ENCODE measurements at places on chromosomes 16 and 17.

- no peak for DNase-seq
These were observed 2.5 kb upstream of the ARHGAP23 start for GRCh38 chr17:38425744-38426143.

DNA sequence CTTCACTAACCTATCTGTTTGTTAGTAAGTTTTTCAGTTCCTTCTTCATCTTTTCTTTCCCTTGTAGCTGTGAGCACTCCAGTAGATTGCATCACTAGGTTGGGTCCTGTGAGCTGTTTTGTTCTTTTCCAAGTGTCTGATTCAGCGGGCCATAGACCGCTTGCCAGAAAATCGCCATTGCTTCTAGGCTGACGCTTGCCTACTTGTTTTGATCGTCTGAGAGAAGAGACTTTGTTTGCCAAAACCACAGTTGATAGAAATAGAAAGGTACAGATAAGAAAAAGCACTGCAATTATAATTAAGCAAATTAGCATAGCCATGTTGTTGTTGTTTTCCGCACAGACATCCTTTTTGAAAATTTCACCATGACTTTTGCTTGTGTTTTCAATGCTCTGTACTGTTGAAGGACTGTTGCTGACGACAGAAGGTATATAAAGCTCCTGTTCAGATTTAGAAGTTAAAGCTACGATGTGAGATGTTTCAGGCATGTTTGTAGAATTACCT lies 3.1 kb downstream of the EVI2A start:
- DNase-seq: peak; percentile 69

- DNase-seq: no peak
These were observed 82.1 kb downstream of the ZNF423 start for GRCh38 chr16:49773534-49774475.

GRCh38 chr17:36104701-36105181 lies 1.1 kb downstream of the CCL4 start:
- no peak for DNase-seq

- no peak for DNase-seq
These were observed 704.3 kb downstream of the MAF start for GRCh38 chr16:78896280-78896679.

DNA sequence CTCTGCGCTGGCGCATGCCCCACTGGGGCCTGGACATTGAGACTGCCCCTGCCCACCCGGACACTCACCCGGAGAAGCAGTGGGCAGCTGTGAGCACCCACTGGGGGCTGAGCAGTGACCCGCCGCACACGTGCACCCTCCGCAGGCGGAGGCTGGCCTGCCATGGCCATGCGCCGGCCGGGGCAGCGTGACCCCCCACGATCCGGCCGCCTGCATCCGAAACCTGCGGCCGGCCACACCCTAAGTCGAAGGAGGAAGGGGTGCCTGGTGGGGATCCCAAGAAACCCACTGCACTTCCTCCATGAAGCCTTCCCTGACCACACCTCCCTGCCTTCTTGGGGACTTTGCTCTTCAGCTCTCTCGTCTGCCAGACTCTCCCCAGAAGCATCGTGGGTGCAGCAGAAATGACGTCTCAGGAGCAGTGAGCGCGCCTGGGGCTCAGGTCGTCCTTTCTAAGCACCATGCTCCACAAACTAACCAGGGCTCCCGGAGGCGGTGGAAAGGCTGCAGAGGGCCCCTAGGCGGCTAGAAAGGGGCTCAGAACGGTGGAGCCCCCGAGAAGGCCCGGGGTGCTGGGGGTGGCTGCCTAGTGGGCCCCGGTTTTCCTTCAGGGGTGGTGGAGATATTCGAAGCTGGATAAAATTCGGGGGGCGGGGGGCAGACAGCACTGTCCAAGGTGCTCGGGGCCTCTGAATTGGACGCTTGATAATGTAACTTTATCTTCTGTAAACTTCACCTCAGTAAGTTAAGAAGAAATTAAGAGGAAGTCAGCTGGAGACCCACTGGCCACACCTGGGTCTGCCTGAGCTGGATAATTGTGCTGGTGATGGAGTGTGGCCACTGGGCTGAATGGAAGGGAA lies 1.5 kb downstream of the TPSG1 start:
- DNase-seq: no peak

- no peak for DNase-seq
These were observed 565.2 kb downstream of the CDH8 start for GRCh38 chr16:61471023-61471422.

GRCh38 chr17:61291451-61292285 lies 108.0 kb upstream of the TBX2 start:
- no peak for DNase-seq

- no peak for DNase-seq
These were observed 4.1 kb upstream of the SLC13A2 start for GRCh38 chr17:28469376-28469775.

GRCh38 chr17:15480204-15480603 lies 12.8 kb upstream of the CDRT4 start:
- DNase-seq: no peak

- peak; percentile 43 for DNase-seq
These were observed 37.6 kb downstream of the CTU2 start for GRCh38 chr16:88743693-88744576.

DNA sequence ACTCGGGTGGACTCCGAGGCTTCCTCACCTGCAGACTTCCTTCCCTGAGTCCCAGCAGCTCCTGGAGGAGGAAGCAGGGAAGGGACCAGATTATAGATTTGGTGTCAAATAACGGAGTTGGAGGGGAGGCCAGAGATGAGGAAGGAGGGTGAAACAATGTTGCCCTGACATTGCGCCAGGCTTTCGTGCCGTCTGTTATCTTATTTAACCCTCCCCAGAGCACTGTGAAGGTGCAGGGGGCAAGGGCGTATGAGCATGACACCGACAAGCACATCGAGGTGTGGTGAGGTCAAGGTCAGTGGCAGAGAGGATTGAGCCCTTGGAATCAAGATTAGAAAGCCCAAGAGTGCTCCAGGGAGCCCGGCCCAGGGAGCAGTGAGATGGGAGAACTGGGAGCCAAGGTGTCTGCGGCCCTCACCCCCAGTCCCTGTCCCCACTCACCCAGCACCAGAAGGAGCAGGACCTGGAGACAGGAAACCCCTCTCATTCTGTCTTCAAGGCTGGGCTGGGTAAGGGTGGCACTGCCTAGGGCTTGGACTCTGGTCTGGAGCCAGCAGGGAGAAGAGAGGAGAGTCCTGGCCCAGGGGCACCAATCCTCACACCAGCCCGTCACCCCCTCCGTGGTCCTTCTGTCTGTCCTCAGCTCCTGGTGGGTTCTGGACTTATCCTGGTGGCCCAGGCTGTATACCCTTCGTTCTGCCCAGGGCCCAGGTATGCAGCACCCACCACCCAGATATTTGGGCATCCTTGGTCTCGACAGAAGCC lies 1.1 kb downstream of the PRSS33 start:
- no peak for DNase-seq

DNA sequence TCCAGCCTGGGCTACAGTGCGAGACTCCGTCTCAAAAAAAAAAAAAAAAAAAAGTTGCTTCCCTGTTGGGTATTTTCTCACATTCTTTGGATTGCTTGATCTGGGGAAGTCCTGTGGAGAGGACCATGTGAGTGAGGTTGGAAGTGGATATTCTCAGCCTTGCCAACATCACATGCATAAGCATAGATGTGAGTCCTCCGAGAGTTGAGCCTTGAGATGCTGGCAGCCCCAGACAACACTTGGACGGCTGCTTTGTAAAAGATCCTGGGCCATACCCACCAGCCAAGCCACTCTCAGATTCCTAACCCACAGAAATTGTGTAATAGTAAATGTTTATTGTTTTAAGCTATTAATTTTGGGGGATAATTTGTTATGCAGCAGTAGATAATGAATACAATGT lies 1570.0 kb upstream of the GOT2 start:
- no peak for DNase-seq

DNA sequence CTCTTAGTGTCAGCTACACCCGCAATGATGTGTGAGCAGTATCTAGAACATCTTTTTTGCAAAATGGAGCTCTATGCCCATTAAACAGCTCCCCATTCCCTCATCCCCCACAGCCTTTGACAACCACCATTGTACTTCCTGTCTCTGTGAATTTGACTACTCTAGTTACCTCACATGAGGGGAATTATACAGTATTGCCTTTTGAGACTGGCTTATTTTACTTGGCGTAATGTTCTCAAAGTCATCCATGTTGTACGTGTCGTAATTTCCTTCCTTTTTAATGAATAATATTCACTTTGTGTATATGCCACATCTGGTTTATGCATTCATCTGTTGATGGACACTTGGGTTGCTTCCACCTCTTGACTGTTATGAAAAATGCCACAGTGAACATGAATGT lies 23.2 kb upstream of the CCL22 start:
- no peak for DNase-seq

DNA sequence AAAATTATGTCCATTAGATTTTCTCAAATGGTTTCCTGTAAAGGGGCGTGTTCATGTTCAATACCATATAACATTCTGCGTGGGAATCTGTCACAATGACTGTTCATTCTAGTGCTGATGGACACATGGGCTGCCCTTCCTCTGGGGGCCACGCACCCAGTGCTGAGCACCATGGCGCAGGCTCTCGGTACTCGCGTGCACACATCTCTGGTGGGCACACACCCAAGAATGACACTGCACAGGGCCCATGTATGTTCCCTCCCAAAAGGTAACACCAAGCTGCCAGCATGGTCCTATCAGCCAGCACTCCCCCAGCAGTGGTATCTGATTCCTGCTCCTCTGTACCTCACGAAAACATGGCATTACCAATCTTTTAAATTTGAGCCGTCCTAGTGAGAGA lies 13.7 kb downstream of the B9D1 start:
- DNase-seq: no peak

DNA sequence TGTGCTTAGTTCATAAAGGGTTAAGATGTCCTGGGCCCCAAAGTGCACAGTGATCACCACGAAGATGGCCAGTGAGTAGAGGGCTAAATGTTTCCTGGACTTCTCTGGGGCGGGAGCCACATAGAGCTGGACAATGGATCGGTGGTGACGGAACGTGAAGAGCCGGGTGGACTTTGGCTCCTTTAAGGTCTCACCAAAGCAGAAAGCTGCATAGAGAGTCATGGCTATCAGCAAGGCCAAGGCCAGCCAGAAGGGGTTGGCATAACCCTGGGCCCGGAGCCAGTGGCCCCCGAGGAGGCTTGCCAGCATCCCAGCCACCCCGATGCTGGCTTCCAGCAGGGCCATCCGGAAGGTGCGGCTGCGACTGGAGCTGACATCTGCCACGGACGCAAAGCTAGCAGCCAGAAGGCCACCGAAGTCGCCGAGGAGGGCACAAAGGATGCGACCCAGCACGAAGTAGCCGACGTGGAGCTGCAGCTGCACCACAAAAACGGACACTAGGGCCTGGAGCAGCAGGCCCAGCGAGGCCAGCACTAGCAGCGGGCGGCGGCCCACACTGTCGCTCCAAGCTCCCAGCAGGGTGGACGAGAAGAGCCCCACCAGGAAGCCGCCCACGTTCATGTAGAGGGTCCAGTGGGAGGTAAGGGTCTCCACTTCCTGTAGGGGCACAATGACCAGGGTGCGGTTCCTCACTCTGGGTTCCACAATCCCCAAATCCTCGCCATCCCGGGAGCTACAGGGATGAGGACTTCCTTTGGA lies 1.0 kb downstream of the SLC46A1 start:
- no peak for DNase-seq

DNA sequence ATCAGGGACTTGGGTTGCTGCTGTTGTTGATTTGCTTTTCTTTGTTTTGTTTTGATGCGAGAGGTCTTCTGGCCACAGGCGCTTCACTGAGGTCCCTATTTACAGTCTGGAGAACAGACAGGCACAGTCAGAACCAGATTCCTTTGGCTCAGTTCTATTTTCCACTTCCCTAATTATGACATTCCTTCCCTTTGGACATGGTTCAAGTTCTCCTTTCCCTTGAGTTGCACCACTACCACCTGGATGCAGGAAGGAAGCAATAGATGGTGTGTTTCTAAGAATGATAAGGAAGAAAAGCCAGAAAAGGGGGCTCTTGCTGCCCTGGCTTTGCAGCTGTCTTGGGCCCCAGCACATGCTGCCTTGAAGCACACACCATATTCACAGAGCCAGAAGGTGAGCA lies 160.6 kb downstream of the MAF start:
- DNase-seq: no peak

GRCh38 chr16:12798846-12799245 lies 4.8 kb downstream of the CPPED1 start:
- no peak for DNase-seq

DNA sequence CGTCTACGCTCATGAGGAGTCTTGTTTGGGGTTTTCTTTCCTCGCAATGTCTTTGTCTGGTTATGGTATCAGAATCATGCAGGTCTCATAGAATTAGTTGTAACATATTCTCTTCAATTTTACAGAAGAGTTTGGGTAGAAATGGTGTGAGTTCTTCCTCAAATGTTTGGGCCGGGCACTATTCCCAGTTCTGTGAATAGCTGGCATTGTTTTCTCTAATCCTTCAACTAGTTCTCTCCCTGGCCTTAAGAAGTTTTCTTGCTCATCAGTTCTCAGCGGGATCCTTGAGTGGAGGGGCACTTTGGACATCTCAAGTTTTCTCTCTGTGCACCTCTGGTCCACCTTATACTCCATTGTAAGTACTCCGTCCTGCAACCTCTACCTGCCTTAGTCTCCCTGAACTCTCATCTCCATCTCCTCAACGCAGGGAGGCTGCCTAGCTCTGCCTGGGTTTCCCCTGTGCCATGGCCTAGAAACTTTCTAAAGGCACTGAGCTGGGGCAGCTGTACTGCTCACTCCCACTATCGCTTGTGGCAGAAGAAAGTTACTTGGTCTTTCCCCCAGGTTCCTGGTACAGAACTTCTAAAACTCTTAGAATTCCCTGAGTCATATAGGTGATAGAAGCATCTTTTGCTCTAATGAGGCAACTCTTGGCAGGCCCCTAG lies 16.9 kb downstream of the NSMCE1 start:
- no peak for DNase-seq

GRCh38 chr17:41549596-41550039 lies 21.5 kb upstream of the KRT19 start:
- DNase-seq: no peak

- DNase-seq: no peak
These were observed 878 bp downstream of the KRT10 start for GRCh38 chr17:40821536-40821935.

DNA sequence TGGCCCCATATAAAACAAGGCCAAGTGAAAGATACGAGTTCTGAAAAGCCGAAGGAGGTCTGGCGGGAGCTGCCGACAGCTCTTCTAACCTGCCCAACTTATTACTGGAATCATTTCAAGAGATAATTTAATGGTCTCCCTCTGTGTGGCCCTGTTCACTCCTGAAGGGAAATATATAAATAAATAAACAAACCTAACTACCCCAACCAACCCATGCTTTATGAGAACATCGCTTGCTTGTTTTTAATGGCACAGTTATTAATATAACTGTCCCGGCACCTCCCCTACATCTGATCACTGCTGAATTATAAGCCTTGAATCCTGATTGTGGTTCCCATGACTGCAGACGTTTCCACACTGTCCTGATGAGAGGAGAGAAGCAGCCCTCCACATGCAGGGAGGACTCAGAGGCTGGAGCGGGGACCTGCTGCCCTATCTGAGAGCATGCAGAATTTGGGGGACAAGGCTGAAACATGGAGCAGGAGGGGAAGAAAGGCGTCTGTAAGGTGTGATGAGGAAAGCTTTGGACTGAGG lies 22.2 kb downstream of the CDK5RAP3 start:
- DNase-seq: no peak
